Lower leg skin (tissue), 4 donors: ENCODE measurements at places on chromosomes 1 and 21. TPM values are rescaled to one million over a fixed set of nuclear protein-coding genes. Genes with fewer than 3 reads are reported as not detected.

- DNase-seq = no peak
These were observed 32.2 kb upstream of the MED18 start for GRCh38 chr1:28296401-28297261.

DNA sequence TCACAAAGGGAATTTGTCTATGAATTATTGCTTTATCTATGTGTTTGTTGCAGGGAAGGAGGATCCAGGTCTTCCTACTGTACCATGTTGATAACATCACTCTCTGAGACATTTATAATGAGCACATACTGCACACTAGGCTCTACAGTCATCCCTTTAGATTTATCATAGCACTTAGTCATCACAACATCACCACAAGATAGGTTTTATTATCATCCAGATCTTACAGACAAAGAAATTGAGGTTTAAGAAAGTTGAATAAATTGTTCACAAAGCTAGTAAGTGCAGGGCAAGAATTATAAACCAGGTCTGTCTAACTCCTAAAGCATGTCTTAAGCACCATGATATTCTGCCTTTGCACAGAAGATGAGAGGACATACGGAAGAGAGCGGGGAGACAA lies 121.1 kb upstream of the ST6GALNAC5 start:
- DNase-seq = no peak

- no peak for DNase-seq
These were observed 2.3 kb downstream of the FGR start for GRCh38 chr1:27632387-27633297.

- no peak for DNase-seq
These were observed 10.2 kb downstream of the SETSIP start for GRCh38 chr1:92065042-92065441.

GRCh38 chr1:99098589-99098988 lies 93.9 kb upstream of the PLPPR5 start:
- DNase-seq = no peak

GRCh38 chr21:45972716-45973474 lies 8.7 kb upstream of the COL6A1 start:
- DNase-seq = peak; percentile 93

GRCh38 chr1:25056536-25056935 lies 126.5 kb upstream of the RUNX3 start:
- DNase-seq = no peak

DNA sequence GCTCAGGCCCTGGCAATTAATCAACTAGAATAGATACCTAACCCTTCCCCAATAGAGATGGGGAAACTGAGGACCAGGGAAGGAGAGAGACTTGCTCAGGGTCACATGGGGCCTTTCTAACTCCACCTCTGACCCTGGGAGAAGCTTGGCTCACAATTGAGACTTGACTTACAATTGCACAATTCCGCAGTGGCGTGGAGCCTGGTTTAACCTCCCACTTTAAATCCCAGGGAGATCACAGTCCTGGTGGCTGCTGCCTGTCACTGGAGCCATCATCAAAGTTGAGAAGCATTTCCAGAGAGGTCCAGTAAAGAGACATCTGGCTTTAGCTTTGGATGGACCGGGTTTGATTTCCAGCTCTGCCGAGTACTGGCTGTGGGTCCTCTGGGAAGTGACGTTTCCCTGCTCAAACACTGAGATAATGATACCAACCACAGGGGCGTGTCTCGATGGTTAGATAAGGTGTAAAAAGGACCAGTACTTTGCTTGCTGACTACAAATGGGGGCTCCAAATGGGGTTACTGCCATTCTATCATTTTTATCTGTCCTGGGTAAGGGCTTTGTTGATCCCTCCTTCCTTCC lies 39.3 kb downstream of the TRIM62 start:
- no peak for DNase-seq

GRCh38 chr1:198725090-198725489 lies 86.2 kb downstream of the PTPRC start:
- DNase-seq = no peak

DNA sequence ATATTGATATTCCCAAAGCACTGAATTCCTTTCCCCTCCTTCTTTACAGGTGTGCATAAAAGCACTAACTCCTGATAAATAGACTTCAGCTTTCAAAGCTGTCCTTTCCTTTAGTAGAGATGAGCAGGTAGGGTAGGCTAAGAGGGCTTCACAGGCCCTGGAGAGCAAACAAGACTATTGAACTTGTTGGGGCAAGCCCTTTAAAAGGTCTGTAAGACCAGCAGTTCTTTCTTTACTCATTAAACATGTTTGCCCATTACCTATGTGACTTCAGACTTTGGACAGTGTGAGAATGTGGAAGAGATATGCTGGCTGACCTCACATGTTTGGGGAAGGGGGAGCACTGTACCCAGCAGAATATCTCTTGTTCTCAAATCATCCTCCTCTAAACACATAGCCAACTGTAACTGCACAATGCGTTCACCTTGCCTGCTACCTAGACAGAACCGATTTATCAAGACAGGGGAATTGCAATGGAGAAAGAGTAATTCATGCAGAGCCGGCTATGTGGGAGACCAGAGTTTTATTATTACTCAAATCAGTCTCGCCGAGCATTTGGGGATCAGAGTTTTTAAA lies 27.1 kb upstream of the HAO2 start:
- DNase-seq = peak; percentile 9

- DNase-seq = no peak
These were observed 83.8 kb upstream of the ETS2 start for GRCh38 chr21:38721958-38722357.

- DNase-seq = no peak
These were observed 8.0 kb downstream of the NOL9 start for GRCh38 chr1:6546326-6546725.

GRCh38 chr1:32786856-32787255 lies 30.3 kb downstream of the YARS1 start:
- no peak for DNase-seq

- no peak for DNase-seq
These were observed 587.9 kb downstream of the ADGRL2 start for GRCh38 chr1:82388679-82389078.

- DNase-seq = no peak
These were observed 1.3 kb downstream of the EDN2 start for GRCh38 chr1:41483001-41483850.

- DNase-seq = no peak
These were observed 121.2 kb downstream of the LMX1A start for GRCh38 chr1:165235155-165235776.

DNA sequence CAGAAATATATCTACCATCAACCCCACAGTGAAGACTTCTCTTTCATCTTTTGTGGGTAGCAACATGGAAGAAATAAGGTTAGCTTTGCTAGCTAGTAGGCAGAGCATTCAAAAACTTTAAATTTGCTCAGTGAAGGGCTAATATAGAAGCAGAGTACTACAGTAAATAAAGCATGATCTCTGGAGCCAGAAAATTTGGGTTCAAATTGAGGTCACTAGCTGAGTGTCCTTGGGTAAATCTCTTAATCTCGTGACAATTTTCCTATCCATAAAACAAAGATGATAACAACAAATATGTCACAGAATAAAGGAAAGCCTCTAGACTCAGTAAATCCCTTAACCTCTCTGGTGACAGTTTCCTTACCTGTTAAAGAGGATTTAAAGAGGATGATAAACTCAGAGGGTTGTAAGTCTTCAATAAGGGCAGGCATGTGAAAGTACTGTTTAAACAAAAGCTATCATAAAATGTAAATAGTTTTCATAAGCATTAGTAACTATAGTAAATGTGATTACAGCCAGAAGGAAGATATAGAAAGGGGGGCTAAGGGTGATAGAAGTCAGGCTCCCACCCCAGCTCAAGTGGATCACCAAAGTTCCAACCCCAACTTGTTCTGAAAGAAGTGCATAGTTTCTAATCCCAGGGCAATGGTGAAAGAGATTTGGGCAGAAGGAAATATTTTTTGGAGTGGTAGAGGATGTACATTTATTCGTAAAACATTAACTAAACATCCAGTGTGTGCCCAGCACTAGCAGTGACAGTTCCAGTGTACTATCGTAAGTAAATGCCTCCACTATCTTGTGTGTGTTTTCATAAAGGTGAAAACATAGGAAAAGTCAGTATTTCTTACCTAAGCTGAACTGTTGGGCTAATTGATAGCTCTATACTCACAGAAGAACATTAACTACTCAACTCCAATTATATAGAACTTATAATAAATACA lies 24.8 kb downstream of the TM2D1 start:
- DNase-seq = no peak

GRCh38 chr1:72281144-72281543 lies 1.2 kb downstream of the NEGR1 start:
- no peak for DNase-seq

GRCh38 chr1:154751690-154752089 lies 118.4 kb downstream of the KCNN3 start:
- DNase-seq = no peak

- DNase-seq = no peak
These were observed 36.4 kb downstream of the PALMD start for GRCh38 chr1:99682291-99682751.

DNA sequence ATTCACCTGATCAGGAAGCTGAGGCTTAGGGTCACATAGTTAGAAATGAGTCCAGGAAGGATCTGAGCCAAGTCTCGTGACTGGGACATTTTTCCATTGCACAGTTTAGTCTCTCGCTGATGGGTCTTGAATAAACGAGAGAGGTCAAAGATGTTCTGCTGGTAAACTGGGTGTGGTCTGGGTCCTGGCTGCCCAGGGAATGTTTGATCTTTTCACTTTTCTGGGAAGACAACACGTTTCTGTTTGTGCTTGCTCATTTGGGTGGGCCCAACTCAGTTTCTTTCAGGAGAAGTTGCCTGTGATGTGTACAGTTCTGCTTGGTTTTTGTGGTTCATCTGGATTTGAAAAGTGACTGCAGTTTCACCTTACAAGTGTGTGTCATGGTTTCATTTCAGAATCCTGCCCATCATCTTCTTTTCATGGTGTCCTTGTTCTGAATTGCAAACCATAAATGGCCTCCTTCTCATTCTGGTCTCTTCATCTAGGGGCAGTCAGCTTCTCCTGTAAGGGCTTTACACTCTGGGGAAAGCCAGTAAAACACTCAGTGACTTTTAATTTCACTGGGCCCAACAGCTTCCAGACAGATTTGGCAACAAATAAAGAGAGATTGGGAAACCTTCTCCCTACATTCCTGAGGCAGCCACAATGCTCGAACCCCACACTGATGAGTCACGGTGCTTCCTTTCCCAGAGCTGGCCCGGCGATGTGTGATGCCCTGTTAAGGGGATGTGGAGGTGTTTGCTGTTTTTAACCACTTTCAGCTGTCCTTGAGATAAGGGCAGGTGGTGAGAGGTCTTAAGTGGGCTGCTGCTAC lies 7.2 kb upstream of the TACSTD2 start:
- no peak for DNase-seq

The CSTB gene
- 29.3 TPM for total RNA-seq

The BSND gene
- not detected for total RNA-seq

The IL20 gene
- not detected for total RNA-seq

The CNR2 gene
- not detected for total RNA-seq

The YRDC gene
- total RNA-seq = 33.9 TPM

The KLHDC8A gene
- not detected for total RNA-seq

The SLX9 gene
- 36.4 TPM for total RNA-seq
